ENCODE measurements at places on chromosomes 1 and 21.

GRCh38 chr1:166307261-166308188 lies 140.7 kb upstream of the FAM78B start:
- no peak for DNase-seq

GRCh38 chr1:52210044-52210443 lies 68.2 kb downstream of the ZFYVE9 start:
- DNase-seq, result no peak

- DNase-seq, result no peak
Observed at GRCh38 chr21:17859661-17860060, 40.5 kb upstream of the C21orf91 start.

- peak; percentile 32 for DNase-seq
Observed at GRCh38 chr1:98384461-98385141, 276.9 kb upstream of the SNX7 start.

GRCh38 chr1:30981172-30981571 lies 72.6 kb upstream of the SDC3 start:
- DNase-seq, result no peak

DNA sequence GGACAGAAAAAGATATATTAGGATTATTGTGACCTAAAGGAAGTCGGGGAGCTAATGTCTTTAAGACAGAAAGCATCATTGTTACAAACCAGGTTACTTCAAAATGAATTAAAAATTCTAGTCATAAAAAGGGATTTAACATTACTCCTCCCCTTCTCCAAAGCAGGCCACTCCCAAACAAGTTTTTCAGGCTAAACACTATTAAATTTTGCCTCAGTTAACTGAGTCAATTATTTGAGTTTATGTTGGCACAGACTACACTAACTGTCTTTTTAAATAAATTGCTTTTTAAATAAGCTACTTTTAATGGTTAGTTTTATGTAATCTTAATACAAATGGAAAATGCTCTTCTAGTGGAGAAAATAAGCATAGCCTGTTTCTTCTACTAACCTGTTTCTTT lies 395.0 kb upstream of the DUSP10 start:
- DNase-seq, result no peak

DNA sequence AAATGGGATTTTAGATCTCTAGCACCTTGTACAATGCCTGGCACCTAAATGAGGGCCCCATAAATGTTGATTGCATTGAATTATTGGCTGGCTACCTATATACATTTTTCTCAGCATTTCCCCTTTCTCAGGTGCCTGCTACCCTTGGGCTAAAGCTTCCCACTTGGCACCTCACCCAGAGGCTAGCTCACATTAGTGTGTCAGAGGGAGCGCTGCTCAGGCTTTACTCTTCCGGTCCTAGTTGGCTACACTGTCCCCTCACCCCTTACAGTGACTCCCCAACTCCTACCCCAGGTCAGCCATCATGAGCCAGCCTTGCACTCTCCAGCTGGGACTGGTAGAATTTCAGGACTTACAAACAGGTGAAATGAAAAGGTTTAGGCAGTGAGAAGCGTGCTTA lies 9.5 kb downstream of the TRAF5 start:
- no peak for DNase-seq

DNA sequence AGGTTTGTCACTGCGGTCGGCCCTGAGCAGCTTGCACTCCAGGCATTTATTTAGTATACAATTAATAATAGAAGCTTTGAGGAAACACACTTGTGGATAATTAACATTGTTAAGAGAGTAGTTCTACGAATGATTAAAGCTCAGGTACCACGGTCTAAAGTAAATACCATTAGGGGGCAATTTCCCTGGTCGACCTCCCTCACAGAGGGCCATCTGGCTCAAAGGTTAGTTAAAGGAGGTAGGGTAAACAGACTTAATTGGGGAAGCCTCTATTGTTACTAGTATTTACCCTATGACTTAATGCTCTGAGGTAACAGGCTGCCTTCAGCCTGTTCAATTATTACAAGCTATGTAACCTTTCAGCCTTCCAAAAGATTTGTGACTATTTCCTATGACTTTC lies 122.3 kb upstream of the SLC44A3 start:
- DNase-seq, result no peak

DNA sequence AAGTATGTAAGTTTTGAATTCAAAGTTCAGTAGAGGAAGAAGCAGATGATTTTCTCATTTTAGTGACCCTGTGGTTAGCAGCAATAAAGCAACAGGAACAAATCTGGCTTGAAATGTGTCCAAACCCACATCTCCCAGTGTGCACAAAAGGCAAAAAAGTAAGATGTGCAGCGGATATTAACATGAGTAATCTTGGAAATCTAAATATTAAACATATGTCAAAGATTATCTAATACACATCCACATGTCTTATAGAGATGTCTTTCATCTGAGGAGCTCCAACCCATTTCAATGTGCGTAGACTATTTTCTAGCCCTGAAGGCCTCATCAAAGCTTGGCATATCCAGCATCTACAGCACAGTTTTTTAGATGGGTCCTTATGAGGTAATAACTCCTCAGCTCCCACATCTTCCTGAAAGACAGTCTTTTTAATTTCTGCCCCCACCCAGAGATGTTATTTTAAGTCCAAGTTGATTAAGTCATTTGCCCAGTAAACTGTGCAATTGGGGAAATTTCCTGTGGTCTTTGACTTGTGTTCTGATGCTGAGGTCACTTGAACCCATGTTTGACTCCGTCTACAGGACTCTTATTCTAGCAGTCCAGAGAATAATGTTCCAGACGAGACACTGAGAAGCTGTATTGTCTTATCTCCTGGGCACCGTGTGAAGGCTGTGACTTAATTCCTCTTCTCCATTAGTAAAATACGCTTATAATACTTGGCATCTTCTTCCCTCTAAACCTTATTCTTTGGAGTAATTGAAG lies 73.7 kb downstream of the LMO4 start:
- peak; percentile 91 for DNase-seq

GRCh38 chr1:40014812-40015594 lies 25.5 kb upstream of the CAP1 start:
- peak; percentile 87 for DNase-seq

DNA sequence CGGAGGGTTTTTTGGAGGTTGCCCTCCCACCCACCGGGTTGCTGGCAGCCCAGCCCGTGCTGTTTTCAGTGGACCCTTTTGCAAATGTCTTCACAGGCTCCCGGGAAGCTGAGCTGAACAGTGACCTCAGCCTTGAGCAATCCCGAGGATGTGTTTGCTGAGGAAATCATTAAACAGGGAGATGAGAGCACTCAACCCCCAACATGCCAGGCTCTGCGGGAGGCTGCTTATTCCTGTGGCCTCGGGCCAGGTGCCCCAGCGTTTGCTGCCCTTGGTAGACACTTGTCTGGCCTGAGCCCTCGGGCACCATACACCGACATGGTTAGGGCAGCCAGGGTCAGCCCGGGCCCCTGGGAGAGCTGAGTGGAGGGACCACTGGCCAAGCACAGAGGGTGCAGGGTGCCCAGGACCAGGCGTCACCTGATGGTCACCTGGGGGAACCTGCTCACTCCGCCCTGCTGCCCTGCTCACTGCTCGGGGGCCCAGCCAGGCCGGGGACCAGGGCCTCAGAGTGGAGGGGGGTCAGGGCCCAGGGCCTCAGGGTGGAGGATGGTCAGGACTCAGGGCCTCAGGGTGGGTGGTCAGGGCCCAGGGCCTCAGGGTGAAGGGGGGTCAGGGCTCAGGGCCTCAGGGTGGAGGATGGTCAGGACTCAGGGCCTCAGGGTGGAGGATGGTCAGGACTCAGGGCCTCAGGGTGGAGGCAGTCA lies 42.5 kb upstream of the POFUT2 start:
- peak; percentile 93 for DNase-seq

DNA sequence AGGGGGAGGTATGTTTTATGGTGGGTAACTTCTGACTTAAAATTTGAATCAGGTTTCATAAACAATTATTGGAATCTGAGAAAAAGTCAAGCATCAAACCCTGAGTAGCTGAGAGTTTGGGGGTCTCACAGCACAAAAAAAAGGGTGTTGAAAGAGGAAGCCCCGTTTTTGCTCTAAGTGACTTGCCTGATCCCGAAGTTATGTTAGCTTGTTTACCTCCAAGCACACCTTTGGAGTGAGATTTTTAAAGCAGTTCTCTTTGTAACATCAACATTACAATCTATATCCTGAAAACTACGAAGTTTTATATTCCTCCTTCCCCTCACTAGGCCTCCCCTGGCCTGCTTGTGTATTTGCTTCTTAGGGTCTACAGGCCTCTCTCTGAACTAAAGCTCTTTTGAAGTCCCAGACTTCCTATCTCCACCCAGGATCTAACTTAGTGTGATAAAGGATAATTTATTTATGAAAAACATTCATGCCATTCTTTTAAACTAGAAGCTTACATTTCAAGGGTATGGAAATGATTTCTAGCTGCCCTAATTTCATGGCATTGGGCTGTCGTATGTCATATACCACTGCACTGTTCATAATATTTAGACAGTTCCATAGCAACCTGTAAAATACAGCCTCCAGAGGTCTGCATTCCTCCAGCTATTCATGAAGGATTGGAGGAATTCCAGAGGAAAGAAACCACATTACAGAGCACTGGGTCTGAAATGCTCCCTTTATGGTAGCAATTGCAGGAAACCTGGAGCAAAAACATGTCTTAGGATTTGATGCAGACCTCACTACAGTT lies 36.1 kb upstream of the RGS1 start:
- DNase-seq, result peak; percentile 97

DNA sequence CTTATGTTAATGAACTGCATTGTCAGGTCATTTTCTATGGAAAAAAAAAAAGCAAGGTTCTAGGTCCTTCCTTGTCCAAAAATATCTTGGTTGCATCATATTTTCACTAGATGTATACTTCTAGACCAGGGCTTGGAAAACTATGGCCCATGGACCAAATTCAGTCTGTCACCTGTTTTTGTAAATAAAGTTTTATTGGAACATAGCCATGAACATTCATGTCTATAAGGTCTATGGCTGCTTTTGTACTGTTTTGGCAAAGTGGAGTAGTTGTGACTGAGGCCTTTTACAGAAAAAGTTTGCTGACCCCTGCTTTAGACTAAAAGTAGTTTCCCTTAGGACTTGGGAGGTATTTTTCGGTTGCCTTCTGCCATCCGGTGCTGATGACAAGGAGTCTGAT lies 19.2 kb upstream of the PLA2G2E start:
- no peak for DNase-seq

DNA sequence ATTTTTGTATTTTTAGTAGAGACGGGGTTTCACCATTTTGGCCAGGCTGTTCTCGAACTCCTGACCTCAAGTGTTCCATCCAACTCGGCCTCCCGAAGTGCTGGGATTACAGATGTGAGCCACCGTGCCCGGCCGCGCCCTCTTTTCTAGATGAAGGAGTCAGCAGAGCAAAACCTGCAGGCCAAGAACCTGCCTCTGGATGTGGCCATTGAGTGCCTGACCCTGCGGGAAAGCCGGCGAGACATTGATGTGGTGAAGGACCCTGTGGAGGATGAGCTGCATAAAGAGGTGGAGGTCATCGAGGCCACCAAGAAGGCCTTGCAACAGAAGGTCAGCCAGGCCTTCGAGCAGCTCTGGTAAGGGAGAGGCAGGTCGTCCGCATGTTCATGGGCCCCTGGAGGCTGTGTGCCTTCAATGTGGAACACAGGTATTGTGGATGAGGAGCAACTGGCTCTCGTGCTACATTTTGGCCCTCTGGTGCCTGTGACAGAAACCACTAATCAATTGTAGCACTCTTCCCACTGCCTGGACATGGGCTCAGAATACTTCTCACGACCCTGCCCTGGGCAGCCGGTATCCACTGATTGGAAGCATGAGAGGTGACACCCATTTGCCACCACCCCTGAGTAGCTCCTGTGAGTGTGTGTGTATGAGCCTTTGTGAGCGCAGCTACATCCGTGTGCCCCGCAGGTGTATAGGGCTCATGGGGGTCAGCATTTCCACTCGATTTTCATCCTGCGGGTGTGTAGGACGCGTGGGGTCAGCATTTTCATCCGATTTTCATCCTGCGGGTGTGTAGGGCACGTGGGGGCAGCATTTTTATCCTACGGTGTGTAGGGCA lies 2.0 kb downstream of the TEKT2 start:
- DNase-seq, result no peak

GRCh38 chr1:6612641-6613360 lies 730 bp upstream of the PHF13 start:
- DNase-seq, result peak; percentile 13

DNA sequence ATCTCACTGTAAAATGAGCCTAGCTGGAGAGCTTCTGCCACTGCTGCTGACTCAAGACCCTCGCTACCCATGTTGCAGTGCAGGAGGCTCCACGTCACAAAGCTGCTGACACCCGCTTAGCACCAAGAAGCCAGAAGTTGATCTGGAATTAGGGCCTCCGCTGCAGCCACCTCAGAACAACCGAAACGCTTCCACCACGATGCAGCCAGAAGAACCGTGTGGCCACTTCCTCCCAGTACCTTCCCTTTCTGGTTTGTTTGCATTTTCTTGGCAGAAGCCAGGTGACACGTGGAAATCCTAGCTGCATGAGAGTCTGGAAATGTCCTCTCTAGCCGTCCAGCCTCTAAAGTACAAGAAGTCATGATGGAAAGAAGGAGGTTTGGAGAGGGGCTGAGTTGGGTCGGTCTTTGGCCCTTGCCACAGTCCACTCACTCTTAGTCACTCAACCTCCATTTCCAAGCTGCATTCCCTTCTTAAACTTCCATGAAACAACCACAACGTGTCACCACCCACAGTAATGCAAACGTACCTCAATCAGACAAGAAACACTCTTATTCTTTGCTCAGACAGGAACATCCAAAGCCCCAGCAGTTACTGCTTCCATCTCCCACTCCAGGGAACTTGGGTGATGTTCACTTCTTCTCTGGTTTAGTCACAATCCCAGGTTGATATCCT lies 10.0 kb upstream of the CDA start:
- DNase-seq, result peak; percentile 40

DNA sequence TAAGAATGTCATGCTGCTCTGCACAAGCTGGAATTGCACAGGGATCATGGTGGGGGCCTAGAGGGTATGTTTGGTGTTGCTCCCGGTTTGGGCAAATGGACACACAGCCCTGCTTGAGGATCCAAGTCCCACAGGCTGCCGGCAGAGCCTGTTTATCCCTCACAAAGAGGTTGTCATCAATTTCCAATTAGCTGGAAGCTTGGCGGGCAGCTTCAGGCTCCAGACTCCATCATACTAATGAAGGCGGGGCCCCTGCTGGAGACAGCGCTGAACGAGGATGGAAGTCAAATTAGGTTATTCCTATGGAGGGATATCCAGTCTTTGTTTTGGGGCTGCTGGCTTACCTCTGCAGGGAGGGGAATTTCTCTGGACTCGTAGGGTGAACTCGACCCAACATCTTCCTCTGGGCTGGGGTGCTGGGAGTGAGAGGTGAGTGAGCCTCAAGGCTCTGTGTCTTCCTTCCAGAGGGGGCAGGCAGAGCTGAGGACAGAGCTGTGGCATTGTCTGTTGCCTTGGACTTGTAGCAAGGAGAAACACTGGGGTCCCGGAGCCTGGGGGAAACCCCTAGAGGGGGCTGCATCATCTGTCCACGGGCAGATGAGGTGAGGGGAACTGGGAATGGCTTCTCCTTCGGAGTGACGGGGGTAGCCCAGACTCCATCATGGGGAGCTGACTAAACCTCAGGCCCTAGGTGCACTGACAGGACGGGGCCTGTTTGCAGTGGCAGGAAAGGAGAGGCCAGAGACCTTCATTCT lies 24.9 kb upstream of the PARP1 start:
- DNase-seq, result no peak

DNA sequence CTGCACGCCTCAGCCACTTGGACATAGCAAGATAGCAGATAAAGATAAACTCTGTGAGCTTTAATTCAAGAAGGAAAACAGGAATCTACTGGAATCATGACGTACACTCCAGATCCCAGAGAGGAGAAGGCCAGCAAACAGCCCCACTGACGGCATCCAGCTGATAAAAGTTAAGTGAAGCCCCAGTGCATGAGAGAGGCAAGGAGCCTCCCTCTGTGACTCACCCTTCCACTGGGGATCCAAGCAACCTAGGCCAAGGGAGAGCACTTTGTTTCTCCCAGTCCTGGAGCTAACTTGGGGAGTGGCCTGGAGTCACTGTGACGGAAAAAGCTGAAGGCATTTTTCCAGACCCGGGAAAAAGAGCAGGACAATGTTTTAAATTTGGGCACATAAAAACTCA lies 270.0 kb downstream of the AKT3 start:
- DNase-seq, result peak; percentile 38
